Stimulated activated CD8-positive, alpha-beta memory T cell treated with anti-CD3 and anti-CD28 coated beads, Interleukin-7, amount 100 ng/mL, for 1 hour (primary cell): ENCODE measurements at places on chromosomes 5 and 9.

DNA sequence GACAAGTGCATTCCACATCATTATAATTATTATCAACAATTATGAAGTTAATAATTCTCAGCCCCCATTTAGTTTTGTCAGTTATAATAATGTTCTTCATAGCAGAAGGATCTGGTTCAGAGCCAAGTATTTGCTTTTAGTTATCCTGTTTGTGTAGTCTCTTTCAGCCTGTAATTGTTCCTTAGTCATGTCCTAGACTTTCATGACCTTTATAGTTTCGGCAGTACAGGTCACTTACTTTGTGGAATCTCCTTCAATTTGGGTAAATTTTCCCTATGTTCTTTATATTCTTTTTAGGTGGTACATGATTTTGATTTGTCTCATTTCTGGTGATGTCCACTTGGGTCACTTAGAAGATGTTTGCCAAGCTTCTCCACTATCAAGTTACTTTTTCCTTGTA lies 34.3 kb downstream of the UBE2R2 start:
- no peak for DNase-seq

DNA sequence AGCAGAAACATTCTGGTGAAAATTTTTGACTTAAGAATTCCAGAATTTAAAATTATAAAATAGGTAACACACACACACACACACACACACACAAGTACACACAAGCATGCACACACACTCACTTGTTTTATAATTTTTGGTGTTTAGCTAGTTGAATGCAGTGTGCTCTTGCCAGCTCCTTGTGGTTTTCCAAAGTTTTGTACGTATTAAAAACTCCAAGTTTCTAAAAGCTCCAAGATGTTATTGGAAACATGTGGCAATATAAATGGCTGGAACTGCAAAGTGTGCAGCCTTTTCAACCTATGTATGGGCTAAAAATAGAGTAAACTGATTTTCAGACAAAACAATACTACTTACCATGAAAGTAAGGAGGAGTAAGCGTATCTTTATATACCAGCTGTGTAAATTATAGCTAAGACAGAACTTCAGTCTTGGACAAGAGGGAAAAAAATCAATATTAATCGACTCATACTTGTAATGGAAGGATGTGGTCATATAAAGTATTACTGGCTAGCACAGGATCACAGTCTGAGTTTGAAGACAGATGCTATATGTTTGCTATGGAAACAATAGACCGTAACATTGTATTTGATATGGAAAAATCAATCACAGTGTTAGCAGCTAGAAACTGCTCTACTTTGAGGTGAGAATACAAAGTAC lies 727.1 kb upstream of the GRAMD2B start:
- no peak for DNase-seq

- DNase-seq, result no peak
Measured at GRCh38 chr9:71984403-71984802, 73.0 kb downstream of the C9orf85 start.

GRCh38 chr5:122921826-122922225 lies 76.4 kb downstream of the SNX24 start:
- no peak for DNase-seq

- DNase-seq, result no peak
Measured at GRCh38 chr5:109898269-109899162, 208.8 kb downstream of the MAN2A1 start.

DNA sequence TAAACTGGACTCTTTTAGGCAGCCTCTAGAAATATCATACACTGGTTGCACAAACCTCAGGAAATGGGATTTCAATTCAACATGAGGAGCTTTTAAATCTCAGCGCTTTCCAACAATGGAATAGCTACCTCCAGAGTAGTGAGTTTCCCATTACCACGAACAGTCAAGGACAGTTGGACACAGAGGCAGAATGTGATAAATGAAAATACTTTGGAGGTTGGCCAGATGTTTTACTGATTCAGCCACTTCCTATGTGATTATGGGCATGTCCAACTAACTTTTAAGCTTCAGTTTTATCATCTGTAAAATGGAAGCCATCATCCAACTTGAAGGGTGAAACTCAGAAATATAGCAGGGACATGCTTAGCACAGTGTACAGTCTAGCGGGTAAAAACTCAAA lies 2.1 kb downstream of the FBXW2 start:
- DNase-seq, result no peak

- no peak for DNase-seq
Measured at GRCh38 chr5:149808264-149808982, 78.3 kb downstream of the PPARGC1B start.

GRCh38 chr5:174111287-174111973 lies 65.9 kb downstream of the NSG2 start:
- DNase-seq, result no peak

- DNase-seq, result peak; percentile 48
Measured at GRCh38 chr9:114930056-114930812, at the start of gene TNFSF8. TNFSF8 (minus strand) TSS chr9:114930591; CDS start chr9:114930303, 288 bp downstream.

GRCh38 chr9:76810377-76810957 lies 46.2 kb downstream of the PCA3 start:
- no peak for DNase-seq

DNA sequence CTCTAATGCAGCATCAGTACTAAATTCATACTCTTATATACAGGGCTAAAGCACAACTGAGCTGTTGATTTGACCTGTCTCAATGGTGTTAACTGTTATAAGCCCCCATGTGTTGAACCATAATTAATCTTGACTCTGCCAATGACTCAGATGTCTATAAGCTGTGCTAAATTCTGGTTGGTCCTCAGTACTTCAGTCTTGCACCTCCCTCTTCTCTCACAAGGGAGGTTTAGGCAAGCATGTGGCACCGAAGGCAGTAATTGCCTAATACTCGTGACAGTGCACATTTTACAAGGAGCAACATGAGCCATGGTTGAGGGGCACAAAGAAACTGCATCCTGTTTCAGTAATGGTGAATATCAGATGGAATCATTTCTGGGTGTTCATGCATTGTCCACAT lies 255.9 kb downstream of the TRPM3 start:
- no peak for DNase-seq

GRCh38 chr9:110531776-110532175 lies 47.8 kb downstream of the SVEP1 start:
- no peak for DNase-seq

DNA sequence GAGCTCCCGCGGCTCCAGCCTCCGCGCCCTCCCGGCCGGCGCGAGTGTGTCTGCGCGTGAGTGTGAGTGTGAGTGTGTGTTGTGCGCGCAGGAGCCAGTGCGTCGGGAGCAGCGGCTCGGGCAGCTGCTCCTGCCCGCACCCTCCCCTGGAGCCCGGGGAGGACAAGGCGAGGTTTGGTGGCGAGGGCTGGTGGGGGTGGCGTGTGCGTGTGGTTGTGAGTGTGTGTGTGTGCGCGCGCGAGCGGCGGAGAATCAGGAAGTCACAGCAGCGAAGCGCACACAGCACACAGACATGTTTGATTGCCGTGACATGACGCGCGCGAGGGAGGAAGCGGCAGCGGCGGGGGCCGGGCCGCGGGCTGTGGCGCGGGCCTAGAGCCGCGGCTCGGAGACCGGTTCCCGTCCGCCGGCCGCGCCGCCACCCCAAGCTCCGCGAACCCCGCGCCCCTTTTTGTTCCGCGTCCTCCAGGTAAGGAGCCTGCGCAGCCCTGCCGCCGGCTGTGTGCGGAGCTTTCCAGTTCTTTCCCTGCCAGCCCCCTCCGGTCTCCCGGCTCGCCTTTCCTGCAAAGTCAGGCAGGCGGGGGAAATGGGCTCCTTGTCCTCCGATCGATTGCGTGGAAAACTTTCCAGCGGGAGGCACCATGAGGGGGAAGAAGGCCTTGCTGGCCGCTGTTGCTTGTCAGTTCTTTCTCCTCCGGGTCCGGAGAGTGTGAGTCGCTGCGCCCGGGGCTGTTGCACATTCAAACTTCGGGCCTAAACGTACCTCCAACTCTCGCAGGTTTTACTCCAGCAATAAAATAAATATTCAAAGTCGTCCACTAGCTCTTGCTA lies 2.4 kb downstream of the SMARCA2 start:
- peak; percentile 48 for DNase-seq

GRCh38 chr5:135508496-135509005 lies 27.2 kb downstream of the NEUROG1 start:
- no peak for DNase-seq

GRCh38 chr9:35611230-35611797 lies 6.3 kb downstream of the TESK1 start:
- DNase-seq, result no peak

DNA sequence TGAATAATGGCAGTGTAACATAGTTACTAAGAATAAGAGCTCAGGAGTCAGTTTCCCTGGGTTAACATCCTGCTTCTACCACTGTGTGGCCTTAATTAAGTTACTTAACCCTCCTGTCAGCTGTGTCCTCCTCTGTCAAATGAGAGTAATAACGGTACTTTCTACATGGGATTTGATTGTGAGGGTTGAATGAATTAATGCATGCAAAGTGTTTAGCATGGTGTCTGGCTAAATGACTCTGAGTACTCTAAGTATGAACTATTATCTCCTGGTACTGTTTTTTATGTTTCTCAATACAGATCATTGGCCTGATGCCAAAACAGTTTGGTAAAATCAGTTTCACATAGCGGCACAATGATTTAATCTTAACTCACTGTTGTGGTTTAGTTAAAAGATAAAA lies 19.6 kb downstream of the ZNF131 start:
- no peak for DNase-seq

GRCh38 chr9:128713941-128714573 lies 9.9 kb downstream of the ZDHHC12 start:
- no peak for DNase-seq

DNA sequence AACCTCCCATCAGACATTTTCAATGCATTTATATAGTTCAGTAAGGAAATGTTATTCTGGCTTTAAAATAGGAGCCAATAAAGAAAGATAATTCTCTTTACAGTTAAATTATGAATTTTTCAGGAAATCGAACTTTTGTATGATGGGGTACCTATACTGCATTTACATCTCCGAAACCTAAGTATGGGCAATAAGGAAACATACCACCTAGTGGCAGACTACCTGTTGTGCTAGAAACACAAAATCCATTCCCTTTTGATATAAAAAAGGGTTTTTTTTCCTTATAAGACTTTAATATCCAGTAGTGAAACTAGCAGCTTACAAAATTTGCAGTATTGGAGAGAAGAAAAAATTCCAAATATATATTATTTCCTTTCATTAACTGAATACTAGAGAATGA lies 21.3 kb upstream of the VLDLR start:
- no peak for DNase-seq

GRCh38 chr9:114823441-114823840 lies 17.6 kb upstream of the TNFSF15 start:
- no peak for DNase-seq

DNA sequence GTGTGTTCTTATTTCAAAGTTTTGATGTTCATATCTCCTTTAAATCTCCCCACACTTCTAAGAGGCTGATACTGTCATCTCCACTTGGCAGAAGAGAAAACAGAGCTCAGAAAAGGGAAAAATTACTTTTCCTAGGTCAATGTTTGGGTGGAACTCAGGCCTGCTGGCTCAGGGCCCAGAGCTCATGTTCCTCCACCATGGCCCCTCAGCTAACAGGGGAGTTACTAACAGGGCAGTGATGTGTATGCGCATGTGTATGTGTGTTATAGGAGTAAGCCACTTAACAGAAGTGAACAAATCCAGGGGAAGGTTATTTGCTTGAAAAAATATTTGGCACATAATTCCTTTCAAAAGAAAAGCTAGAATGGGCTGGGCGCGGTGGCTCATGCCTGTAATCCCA lies 2.5 kb downstream of the C1QTNF2 start:
- no peak for DNase-seq

GRCh38 chr5:179819296-179820126 lies 1.2 kb upstream of the SQSTM1 start:
- no peak for DNase-seq

DNA sequence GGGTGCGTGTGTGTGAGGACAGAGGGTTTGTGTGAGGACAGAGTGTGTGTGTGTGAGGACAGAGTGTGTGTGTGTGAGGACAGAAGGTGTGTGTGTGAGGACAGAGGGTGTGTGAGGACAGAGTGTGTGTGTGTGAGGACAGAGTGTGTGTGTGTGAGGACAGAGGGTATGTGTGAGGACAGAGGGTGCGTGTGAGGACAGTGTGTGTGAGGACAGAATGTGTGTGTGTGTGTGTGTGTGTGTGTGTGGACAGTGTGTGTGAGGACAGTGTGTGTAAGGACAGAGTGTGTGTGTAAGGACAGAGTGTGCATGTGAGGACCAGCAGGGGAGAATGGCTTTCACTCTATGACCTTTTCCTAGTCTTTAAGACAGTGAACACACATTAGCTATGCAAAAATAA lies 63.1 kb upstream of the UBAC1 start:
- DNase-seq, result no peak

GRCh38 chr5:154296525-154297159 lies 106.1 kb downstream of the GALNT10 start:
- no peak for DNase-seq

- no peak for DNase-seq
Measured at GRCh38 chr5:143619040-143619439, 192.9 kb upstream of the HMHB1 start.

- DNase-seq, result no peak
Measured at GRCh38 chr5:37735649-37736347, 104.0 kb downstream of the GDNF start.

DNA sequence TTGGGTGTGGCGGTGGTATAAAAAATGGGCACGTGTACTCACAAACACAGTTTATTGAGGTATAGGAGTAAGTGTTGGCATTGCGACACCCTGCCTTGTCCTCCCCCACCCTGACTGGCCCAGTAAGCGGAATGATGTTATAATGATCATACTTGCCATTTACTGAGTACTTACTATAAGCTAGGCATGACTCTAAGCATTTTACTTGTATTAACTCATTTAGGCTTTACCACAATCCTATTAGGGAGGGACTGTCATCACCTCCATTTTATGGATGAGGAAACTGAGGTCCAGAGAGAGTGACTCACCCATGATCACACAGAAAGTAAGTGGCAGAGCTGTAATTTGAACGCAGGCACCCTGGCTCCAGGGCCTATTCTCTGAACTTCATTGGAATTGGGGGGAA lies 2.3 kb downstream of the SMIM3 start:
- no peak for DNase-seq

- no peak for DNase-seq
Measured at GRCh38 chr9:105828596-105829213, 134.4 kb downstream of the TMEM38B start.

- DNase-seq, result no peak
Measured at GRCh38 chr5:149453618-149454415, 74.7 kb upstream of the IL17B start.

GRCh38 chr9:88590558-88591146 lies 55.7 kb downstream of the NXNL2 start:
- DNase-seq, result no peak

DNA sequence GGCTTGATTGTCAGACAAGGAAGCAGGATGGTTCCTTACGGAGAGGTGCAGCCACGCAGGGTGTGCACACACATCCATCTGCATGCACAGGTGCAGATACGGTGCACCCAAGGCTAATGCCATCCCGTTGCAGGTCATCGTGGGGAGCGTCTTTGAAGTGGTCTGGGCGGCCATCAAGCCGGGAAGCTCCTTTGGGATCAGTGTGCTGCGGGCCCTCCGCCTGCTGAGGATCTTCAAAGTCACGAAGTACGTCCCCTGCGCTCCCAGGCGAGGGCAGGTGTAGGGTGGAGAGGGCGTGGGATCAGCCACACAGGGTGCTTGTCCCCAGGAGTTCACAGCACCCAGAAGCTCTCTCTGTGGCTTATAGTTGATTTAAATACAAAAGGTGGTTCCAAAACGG lies 106.4 kb downstream of the CACNA1B start:
- DNase-seq, result no peak

GRCh38 chr9:134698111-134698510 lies 56.5 kb downstream of the COL5A1 start:
- DNase-seq, result no peak
